ENCODE measurements at places on chromosomes 2 and 18.

DNA sequence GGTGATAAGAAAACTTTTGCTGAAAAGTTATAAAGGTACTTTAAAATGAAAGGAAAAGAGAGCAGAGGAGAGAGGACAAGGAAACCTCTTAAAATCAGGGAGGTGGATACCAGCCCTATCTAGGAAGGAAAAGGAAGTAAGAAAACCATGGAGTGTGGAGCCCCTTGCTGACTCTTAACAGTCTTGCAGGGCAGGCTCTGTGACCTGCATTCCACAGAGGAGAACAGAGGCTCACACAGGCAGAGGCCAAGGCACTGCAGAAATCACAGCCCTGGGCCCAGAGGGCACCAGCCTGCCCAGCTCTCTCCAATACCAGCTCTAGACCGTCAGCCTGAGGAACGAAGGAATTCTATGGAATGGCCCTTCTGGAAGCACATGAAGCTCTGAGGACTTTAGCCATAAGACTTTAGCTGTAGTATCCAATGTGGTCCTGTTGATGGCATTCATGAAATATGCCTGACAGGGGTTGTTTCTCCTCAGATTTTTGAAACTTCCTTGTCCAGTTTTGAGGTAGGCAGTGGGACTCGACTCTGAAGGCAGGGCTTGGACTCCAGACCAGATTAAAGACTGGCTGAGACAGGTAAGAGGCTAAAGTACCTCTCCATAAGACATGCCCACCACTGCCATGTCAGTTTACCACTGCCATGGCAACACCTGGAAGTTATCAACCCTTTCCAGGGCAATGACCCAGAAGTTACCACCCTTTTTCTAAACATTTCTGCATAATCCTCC, 216.3 kb downstream of the ANAPC1 start:
- H3K4me1 ChIP-seq: no peaks in the 10 kb centered on the region
- DNase-seq: no peak
- H3K36me3 ChIP-seq: no peaks in the 10 kb centered on the region
- no peak overlapping the region for H3K4me3 ChIP-seq

DNA sequence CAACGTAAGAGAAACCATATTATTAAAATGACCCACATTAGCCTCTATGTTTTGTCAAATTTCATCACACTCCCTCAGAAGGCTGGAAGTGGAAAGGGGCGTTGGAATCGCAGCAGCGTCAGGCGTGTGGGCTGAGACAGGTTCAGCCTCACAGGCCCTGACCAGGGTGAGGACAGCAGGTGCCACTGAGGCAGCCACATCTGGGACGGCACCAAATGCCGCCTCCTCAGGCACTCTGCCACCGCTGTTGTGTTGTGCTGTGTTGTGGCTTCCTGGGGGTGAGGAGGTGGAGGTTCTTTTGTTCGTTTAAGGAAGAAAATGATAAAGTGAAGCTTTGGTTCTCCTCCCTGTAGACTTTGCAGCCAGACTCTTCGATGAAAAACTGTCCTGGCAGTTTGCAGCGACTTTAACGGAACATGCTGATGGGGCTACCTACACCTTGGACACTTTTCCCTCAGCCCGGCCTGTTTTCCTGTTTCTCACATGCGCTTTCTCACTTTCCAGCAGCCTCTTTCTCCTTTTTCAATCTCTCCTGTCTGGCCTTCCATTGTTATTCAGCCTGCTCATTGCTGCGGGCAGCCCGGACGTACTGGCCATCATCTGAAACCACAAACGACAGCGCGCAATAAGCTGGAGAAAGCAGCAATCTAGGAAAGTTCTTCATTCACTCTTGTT, 44.9 kb upstream of the SALL3 start:
- no peak overlapping the region for H3K4me3 ChIP-seq
- H3K4me1 ChIP-seq: no peaks in the 10 kb centered on the region
- no peaks in the 10 kb centered on the region for H3K27me3 ChIP-seq
- no peak overlapping the region for H3K27ac ChIP-seq

- peaks cover 14% of the 10 kb centered on the region for H3K36me3 ChIP-seq
- no peaks in the 10 kb centered on the region for H3K4me1 ChIP-seq
- no peak for DNase-seq
- no peaks in the 10 kb centered on the region for H3K27me3 ChIP-seq
- H3K27ac ChIP-seq: no peak overlapping the region
Observed at GRCh38 chr2:210429403-210430137, 47.0 kb downstream of the LANCL1 start.

GRCh38 chr18:23738151-23738550, 48.9 kb downstream of the LAMA3 start:
- no peak for DNase-seq
- no peak overlapping the region for H3K27ac ChIP-seq
- no peaks in the 10 kb centered on the region for H3K27me3 ChIP-seq
- H3K4me3 ChIP-seq: no peak overlapping the region

DNA sequence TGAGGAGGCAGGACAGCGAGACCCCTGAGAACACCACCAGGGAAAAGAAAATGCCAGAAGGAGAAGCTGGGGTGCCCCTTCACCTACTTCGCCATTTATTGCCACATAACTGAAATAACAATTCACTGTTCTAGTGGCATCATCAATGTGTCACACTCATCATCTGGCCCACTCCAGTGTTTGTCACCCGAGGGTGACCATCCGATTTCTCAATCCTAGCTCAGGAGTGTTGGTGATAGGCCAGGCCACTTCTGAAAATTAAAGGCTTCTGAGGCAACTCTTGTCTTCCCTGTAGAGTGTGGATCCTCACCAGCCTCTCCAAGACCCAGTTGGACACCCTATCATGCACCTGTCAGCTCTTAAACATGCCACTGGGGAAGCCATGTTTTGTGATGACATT, 62.9 kb upstream of the BZW1 start:
- H3K4me3 ChIP-seq: no peak overlapping the region
- H3K27ac ChIP-seq: no peak overlapping the region
- peaks cover 3% of the 10 kb centered on the region for H3K4me1 ChIP-seq
- no peaks in the 10 kb centered on the region for H3K27me3 ChIP-seq
- no peaks in the 10 kb centered on the region for H3K36me3 ChIP-seq

DNA sequence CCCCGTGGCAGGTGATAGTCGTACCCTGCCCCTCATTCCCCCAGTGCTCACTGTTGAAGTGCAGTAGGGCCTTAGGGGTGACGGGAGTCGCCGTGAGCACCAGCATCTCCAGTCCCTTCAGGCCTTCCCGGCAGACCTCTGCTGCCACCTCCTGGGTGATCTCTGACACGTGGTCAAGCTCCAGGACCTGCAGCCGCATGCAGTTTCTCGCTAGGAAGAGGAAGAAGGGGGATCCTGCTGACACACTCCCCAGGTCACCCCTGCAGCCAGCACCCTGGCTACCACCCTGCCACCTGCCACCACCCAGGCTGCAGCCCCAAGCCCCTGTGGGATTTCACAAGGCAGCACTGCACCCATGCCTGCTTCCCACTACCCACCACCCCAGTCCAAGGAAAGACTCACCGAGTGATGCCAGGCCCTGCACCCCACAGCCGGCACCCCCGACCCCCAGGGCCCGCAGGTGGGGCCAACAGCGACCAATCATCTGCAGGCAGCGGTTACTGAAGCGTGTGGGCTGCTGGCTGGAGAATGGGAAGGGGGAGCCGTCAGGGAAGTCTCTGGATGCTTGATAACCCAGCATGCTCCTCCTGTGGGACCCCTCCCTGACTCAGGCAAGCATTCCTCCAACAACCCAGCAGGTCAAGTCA, 23.8 kb downstream of the FBXO41 start:
- H3K4me3 ChIP-seq: no peak overlapping the region
- no peaks in the 10 kb centered on the region for H3K36me3 ChIP-seq
- no peaks in the 10 kb centered on the region for H3K4me1 ChIP-seq
- H3K27me3 ChIP-seq: no peaks in the 10 kb centered on the region
- no peak overlapping the region for H3K27ac ChIP-seq

DNA sequence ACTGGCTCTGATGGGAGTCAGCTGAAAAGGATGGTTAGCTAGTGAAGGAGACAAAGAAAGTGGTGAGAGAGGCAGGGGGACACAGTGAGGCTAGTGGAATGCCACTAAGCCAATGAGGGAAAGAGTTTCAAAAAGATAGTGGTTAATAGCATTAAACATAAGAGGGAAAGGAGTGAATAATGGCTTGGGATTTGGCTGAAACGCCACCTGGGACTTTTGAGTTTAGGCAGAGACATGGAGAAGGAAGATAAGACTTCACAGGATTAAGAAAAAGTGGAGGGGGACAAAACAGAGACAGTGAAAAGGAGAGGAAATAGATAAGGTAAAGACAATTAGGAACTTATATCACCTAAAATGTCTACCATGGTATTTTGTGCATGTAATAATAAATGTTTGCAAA, 6.9 kb downstream of the CD28 start:
- no peaks in the 10 kb centered on the region for H3K36me3 ChIP-seq
- no peaks in the 10 kb centered on the region for H3K4me1 ChIP-seq
- no peak overlapping the region for H3K27ac ChIP-seq
- H3K27me3 ChIP-seq: no peaks in the 10 kb centered on the region
- H3K4me3 ChIP-seq: no peak overlapping the region

GRCh38 chr2:157181234-157181633, 76.3 kb upstream of the GALNT5 start:
- peaks cover 3% of the 10 kb centered on the region for H3K4me1 ChIP-seq
- H3K27me3 ChIP-seq: no peaks in the 10 kb centered on the region
- no peak overlapping the region for H3K4me3 ChIP-seq
- H3K27ac ChIP-seq: no peak overlapping the region
- DNase-seq: peak; percentile 11

- no peaks in the 10 kb centered on the region for H3K27me3 ChIP-seq
- no peak overlapping the region for H3K4me3 ChIP-seq
- no peaks in the 10 kb centered on the region for H3K36me3 ChIP-seq
- DNase-seq: no peak
- H3K4me1 ChIP-seq: peaks cover 16% of the 10 kb centered on the region
Observed at GRCh38 chr18:9737472-9738121, 29.5 kb downstream of the RAB31 start.

- no peak overlapping the region for H3K27ac ChIP-seq
- H3K4me3 ChIP-seq: no peak overlapping the region
- H3K27me3 ChIP-seq: no peaks in the 10 kb centered on the region
- H3K36me3 ChIP-seq: no peaks in the 10 kb centered on the region
- H3K4me1 ChIP-seq: no peaks in the 10 kb centered on the region
Observed at GRCh38 chr2:126575631-126576030, 80.3 kb upstream of the GYPC start.

GRCh38 chr18:63763831-63764600, 11.2 kb upstream of the SERPINB7 start:
- no peak overlapping the region for H3K27ac ChIP-seq
- H3K27me3 ChIP-seq: no peaks in the 10 kb centered on the region
- no peak overlapping the region for H3K4me3 ChIP-seq
- DNase-seq: no peak
- H3K36me3 ChIP-seq: no peaks in the 10 kb centered on the region

- H3K4me1 ChIP-seq: peaks cover 2% of the 10 kb centered on the region
- DNase-seq: no peak
- H3K27ac ChIP-seq: no peak overlapping the region
- H3K27me3 ChIP-seq: no peaks in the 10 kb centered on the region
Observed at GRCh38 chr2:48357351-48357750, 172.6 kb upstream of the STON1 start.

All from lung (tissue), 17 donors.